Endothelial cell (in vitro differentiated cells): ENCODE measurements at places on chromosomes 4 and X.
A peak's percentile ranks its signal among the peaks of the same experiment; 100 is the strongest.

DNA sequence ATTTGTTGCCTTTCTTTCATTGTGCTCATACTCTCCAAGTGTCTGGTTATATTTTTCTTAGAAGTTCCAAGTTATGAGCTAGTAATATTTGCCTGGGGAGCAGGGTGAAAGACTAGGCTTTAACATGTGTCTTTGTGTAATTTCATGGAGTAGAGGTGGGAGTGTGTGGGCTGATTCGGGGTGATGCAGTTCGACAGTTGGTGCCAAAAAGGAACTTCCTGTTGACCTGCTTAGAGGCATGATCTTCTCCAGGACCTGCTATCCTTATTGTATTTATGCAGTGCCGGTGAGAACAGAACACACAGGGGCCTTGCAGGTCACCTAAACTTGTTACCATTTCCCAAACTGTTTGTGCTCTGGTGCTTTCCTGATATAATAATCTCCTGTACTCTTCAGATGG lies 21.2 kb downstream of the USP53 start:
- no peak for DNase-seq

DNA sequence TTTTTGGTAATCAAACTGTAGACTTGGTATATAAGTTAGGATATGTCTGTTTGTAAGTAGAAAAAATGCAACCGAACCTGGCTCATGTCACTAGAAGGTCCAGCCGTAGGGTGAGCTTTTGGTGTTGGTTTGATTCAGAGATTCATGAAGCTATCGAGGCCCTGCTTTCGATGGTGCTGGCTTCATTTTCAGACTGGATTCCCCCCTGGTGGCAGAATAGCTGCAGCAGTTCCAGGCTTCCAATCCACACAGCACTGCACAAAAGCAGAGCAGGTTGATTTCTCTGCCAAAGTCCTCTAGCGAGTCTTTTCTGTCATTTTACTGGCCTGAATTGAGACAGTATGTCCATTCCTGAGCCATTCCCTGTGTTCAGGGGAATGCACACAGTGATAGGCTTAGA lies 33.1 kb downstream of the PDK3 start:
- DNase-seq = peak; percentile 11

DNA sequence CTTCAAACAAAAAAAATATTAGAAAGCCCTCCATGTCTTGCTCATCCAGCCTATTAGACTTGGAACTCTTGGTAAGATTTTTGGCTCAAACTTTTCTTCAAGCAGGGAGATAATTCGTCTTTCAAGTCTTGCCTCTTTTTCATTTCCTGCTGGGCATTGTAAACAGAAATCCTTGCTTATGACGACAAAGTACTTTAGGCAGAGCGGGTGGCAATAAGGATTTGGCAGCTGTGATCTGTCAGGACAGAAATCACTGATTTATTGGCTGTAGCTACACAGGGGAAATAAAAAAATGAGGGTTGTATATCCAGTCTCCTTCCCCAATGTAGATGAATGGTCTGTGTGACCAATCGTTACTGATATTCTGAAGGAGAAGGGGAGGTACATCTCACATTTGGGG lies 121.6 kb downstream of the SLC4A4 start:
- no peak for DNase-seq

GRCh38 chr4:106530821-106531220 lies 162.2 kb upstream of the GIMD1 start:
- no peak for DNase-seq

GRCh38 chr4:112111306-112111705 lies 33.9 kb upstream of the FAM241A start:
- no peak for DNase-seq

- DNase-seq = no peak
These were observed 295.2 kb downstream of the ANKRD50 start for GRCh38 chr4:124417371-124417770.

DNA sequence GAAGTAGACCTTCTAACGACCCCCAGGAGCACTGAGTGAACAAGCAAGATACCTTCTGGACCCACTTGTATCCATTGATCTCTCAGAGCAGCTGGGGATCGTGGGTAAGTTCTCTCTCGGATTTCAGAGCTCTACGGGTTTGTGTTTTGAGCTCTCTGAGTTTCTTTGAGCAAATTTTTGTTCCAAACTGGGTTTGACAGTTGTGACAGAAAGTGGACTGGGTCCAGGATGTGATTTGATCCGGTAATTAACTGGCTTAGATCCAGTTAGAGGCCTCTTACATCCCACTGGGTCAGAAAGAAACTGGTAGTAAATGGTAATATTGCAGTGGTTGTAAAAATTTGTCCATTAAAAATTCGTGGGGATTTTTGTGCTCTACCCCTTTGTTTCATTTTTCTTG lies 459.2 kb downstream of the INPP4B start:
- no peak for DNase-seq

DNA sequence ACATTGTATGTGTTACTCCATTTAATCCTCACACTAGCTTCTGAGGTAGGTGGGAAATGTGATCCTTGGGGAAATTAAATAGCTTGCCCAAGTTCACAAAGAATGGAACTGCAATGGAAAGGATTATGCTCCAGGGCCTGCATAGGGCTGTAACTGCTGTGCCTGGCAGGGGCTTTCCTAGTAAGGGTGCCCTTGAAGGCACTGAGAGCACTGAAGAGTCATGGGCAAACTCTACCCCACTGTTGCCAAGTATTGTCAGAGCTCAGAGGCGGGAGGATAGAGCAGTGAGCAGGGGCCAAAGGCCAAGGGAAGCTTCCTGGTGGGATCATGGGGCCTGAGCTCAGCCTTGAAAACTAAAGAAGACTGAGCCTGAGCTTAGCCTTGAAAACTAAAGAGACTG lies 133.0 kb upstream of the NALF2 start:
- no peak for DNase-seq

- no peak for DNase-seq
These were observed 610.5 kb upstream of the TECRL start for GRCh38 chr4:65019775-65020174.

GRCh38 chrX:40573763-40574162 lies 7.0 kb upstream of the ATP6AP2 start:
- no peak for DNase-seq

DNA sequence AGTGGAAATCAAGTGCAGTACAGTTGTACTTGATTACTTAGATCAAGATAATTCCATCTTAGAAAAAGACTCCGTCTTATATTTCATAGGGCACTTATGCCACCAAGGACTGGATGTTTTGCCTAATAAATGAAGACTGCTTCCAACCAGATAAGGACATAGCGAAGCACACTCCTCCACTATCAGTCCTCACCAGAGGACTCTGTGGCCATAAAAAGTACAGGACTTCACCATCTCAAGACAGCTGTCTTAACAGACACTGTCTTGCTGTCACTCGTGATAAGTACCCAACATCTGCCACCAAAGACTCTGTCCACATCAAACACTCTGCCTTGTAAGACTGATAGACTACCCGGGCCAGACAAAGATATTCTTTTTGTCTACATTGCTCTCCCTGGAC lies 352.0 kb downstream of the TRAM1L1 start:
- DNase-seq = no peak

GRCh38 chr4:66949419-66949818 lies 595.9 kb downstream of the CENPC start:
- DNase-seq = no peak

- no peak for DNase-seq
These were observed 32.2 kb downstream of the PLS3 start for GRCh38 chrX:115592997-115593734.

DNA sequence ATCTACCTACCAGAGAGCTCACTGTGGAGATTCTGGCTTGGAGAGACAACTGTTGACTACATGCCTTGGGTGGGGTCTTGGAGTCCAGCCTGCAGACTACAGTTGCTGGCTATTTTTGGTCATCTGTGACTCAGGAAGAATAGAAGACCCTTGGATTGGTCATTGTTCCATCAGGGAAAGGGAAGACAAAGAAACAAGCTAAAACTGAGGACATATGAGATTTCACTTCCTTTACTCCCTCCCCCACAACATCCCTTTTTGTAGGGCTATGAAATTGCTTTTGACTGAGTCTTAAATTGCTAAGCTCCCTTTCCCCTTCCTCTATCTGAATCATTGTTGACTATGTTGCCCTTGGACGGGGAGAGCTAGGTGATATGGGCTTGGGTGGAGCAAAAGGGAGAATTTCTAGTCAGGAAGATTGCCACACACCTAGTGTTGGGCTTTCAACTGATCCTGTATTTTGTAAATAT lies 11.7 kb downstream of the MSN start:
- no peak for DNase-seq

- DNase-seq = no peak
These were observed 41.1 kb downstream of the HPF1 start for GRCh38 chr4:169716677-169717076.

GRCh38 chrX:1213971-1214370 lies 1.5 kb upstream of the CRLF2 start:
- DNase-seq = no peak

DNA sequence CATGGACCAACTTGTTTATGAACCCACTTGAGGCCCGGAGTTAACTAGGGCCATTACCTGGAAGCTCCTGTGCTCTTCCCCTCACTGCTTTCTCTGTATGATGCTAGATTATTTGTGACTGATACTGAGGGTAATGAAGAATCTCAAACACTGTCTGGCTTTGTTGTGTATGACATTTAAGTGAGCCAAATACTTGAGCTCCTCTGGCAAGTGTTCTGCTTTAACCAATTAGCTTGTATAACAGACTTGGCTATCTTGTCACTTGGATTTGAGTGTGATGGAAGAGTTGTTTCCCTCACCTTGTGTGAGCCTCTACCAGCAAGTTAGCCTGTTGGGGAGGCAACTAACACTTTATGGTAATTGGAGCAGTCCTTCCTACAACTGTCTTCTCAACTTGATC lies 42.7 kb downstream of the CCNG2 start:
- DNase-seq = no peak

DNA sequence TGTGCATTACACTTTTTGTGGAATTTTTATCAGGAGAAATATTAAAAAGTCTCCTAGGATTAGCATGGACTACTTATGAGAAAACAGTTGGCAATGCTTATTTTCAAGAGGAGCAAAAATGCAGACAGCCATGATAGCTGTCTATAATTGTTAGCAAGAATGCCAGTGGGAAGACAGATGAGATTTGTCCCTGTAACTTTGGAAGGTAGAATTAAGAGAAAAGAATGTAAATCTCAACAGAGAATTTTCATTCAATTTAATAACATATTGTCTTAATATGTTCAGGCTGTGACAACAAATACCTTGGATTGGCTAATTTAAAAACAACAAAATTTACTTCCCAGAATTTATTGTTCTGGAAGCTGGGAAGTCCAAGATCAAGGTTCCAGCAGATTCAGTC lies 349.2 kb downstream of the IQCM start:
- DNase-seq = no peak
